ENCODE measurements at places on chromosomes 6 and 20.

- H3K4me1 ChIP-seq: no peaks in the 10 kb centered on the region
- H3K27ac ChIP-seq: no peak overlapping the region
- H3K36me3 ChIP-seq: no peaks in the 10 kb centered on the region
- no peak for DNase-seq
These were observed 27.7 kb downstream of the ME1 start for GRCh38 chr6:83403191-83403590.

GRCh38 chr6:35719830-35720733 is 16.8 kb upstream of the ARMC12 start:
- no peaks in the 10 kb centered on the region for H3K36me3 ChIP-seq
- H3K4me1 ChIP-seq: peaks cover 55% of the 10 kb centered on the region
- no peak for DNase-seq
- H3K27me3 ChIP-seq: no peaks in the 10 kb centered on the region
- H3K4me3 ChIP-seq: no peak overlapping the region

DNA sequence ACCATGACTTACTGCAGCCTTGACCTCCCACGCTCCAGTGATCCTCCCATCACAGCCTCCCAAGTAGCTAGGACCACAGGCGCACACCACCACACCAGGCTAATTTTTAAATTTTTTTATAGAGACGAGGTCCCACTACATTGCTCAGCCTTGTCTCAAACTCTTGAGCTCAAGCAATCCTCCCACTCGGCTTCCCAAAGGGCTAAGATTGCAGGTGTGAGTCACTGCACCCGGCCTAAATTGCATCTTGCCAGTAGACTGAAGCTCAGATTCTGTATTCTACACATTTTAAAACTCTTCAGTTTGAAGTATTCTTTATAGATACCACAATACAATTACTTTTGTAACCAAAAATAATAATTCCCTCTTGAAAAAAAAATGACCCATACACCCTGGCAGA is 11.4 kb downstream of the NUDT3 start:
- no peak overlapping the region for H3K4me3 ChIP-seq
- no peaks in the 10 kb centered on the region for H3K4me1 ChIP-seq
- no peaks in the 10 kb centered on the region for H3K36me3 ChIP-seq

GRCh38 chr6:10843554-10843953 is 5.2 kb upstream of the MAK start:
- no peak overlapping the region for H3K4me3 ChIP-seq
- H3K27ac ChIP-seq: no peak overlapping the region
- H3K36me3 ChIP-seq: no peaks in the 10 kb centered on the region
- no peaks in the 10 kb centered on the region for H3K4me1 ChIP-seq
- DNase-seq: no peak

DNA sequence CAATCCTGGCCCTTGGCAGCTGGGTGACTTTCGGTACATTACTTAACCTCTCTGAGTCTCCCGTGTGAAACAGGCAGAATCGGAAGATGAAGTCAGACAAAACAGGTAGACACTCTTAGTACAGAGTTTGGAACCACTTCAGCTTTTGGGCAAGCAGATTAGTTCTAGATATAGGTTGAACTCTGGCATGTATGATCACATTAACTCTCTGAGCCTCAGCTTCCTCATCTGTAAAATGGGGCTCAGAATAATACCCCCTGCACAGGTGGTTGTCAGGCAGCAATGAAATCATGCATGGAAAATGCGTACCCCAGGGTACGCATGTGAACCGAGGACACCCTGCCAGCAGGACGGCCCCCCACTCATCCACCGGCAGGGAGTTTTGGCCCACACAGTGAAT is 87.7 kb downstream of the KCNB1 start:
- H3K27me3 ChIP-seq: no peaks in the 10 kb centered on the region
- H3K36me3 ChIP-seq: no peaks in the 10 kb centered on the region
- no peak for DNase-seq
- peak overlapping the region; percentile 2 for H3K27ac ChIP-seq
- no peak overlapping the region for H3K4me3 ChIP-seq

DNA sequence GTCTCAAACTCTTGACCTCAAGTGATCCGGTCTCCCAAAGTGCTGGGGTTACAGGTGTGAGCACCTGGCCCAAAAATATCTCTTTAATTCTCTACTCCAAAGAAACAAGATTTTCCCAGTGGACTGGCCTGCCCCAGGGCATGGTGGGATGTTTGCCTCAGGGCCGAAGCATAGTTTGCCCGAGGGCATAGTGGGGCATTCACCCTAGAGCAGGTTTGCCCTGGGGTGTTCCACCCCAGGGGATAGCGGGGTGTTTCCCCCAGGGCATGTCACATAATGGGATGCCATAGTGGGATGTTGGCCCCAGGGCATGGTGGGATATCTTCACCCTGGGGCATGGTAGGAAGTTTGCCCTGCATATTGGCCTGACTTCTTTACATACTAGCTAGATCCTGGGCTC is 97.2 kb downstream of the VEGFA start:
- H3K36me3 ChIP-seq: no peaks in the 10 kb centered on the region
- no peaks in the 10 kb centered on the region for H3K27me3 ChIP-seq
- no peak overlapping the region for H3K27ac ChIP-seq
- no peaks in the 10 kb centered on the region for H3K4me1 ChIP-seq

DNA sequence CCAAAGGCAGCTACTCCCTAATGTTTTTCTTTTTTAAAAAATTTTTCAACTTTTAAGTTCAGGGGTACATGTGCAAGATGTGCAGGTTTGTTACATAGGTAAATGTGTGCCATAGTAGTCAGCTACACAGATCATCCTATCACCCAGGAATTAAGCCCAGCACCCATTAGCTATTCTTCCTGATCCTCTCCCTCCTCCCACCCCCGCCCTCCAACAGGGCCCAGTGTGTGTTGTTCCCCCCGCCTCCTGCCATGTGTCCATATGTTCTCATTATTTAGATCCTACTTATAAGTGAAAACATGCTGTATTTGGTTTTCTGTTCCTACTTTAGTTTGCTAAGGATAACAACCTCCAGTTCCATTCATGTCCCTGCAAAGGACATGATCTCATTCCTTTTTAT is 12.4 kb downstream of the TRIM15 start:
- no peak overlapping the region for H3K4me3 ChIP-seq
- H3K4me1 ChIP-seq: no peaks in the 10 kb centered on the region
- H3K36me3 ChIP-seq: no peaks in the 10 kb centered on the region
- H3K27me3 ChIP-seq: no peaks in the 10 kb centered on the region
- DNase-seq: no peak

DNA sequence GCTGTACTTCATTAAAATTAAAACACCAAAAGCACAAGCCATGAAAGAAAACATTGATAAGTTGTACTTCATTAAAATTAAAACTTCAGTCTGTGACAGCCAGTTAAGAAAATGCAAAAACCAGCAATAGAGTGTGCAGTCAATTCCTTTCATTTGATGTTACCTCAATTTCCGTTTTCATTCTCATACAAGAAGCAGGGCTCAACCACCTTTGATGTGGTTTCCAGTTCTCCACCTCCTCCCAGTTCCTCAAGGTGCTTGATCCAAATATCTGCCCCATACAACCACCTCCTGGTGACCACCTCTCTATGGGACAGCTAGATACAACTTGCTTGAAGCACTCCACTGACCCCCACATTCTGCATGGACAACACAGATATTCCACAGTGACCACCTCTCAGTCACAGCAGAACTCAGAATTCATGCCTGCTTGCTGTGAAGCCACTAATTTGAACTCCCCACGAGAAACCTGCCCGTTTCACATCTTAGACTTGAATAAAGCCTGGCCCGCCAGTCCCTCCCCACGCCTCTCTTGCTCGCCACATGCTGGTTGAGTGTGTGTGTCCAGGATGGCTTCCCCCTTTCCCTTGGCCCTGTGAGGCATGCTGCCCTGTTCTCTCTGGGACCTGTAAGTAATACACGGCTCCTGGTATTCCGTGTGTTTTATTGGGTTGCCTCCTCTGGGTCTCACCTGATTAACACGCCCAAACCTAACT is 66.1 kb downstream of the FAM50B start:
- H3K27ac ChIP-seq: no peak overlapping the region
- H3K27me3 ChIP-seq: no peaks in the 10 kb centered on the region
- H3K36me3 ChIP-seq: no peaks in the 10 kb centered on the region

DNA sequence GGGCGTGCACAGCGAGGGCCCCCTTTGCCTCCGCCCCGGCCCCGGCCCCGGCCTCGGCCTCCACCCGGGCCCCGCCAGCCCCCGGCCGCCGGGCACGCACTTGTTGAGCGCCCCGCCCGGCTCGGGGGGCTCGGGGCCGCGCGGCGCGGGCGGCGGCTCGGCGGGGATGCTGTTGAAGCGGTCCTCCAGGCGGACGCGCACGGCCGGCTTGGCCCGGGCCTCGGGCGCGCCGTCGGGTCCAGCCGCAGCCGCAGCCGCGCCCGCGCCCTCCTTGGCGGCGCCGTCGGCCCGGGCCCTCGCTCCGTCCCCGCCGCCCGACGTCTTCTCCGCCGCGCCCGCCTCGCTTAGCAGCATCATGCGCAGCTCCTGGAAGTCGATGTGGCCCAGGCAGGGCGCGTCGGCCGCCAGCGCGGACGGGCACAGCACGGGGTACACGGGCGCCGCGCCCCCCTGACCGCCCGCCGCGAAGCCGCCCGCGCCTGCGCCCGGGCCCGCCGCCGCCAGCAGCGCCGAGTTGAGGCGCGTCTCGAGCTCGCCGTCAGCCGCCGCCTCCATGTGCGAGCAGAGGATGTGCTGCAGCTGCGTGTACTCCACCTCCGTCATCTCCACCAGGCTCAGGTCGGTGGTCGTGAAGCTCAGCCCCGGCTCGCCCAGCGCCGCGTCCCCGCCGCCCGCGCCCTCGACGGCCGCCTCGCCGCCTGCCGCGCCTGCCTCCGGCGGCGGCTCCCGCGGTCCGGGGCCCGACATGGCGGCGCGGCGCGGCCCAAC is 514 bp downstream of the TCFL5 start:
- no peaks in the 10 kb centered on the region for H3K27me3 ChIP-seq
- H3K4me1 ChIP-seq: peaks cover 3% of the 10 kb centered on the region
- no peak overlapping the region for H3K27ac ChIP-seq

GRCh38 chr6:92023410-92023966 is 1395.9 kb downstream of the EPHA7 start:
- H3K27me3 ChIP-seq: no peaks in the 10 kb centered on the region
- H3K4me1 ChIP-seq: no peaks in the 10 kb centered on the region
- no peaks in the 10 kb centered on the region for H3K36me3 ChIP-seq
- no peak for DNase-seq

DNA sequence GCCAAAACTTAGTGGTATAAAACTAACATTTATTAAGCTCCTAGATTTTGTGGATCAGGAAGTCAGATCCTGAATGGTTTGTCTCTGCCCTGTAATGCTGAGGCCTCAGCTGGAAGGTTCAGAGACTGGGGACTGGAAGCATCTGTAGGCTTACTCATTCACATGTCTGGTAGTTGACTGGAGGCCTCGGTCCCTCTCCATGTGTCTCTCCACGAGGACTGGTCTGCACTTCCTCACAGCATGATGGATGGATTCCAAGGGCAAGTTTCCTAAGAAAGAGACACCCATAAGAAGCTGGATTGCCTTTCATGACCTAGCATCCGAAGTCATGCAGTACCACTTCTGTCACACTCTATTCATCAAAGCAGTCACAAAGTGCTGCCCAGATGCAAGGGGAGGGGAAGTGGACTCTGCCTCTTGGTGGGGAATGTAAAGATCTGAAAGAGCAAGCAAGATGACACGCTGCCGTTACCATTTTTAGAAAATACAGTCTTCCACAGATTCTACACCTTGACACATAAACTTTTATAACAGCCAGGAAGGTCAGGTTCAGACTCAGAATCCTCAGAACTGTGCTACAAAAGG is 17.2 kb upstream of the MDGA1 start:
- no peak overlapping the region for H3K4me3 ChIP-seq
- H3K4me1 ChIP-seq: no peaks in the 10 kb centered on the region
- DNase-seq: no peak
- no peak overlapping the region for H3K27ac ChIP-seq

- no peak overlapping the region for H3K27ac ChIP-seq
- DNase-seq: no peak
- no peak overlapping the region for H3K4me3 ChIP-seq
- H3K4me1 ChIP-seq: no peaks in the 10 kb centered on the region
- no peaks in the 10 kb centered on the region for H3K27me3 ChIP-seq
- no peaks in the 10 kb centered on the region for H3K36me3 ChIP-seq
These were observed 386.0 kb upstream of the ARID1B start for GRCh38 chr6:156391061-156391672.

GRCh38 chr6:166627033-166627874 is at the start of gene RPS6KA2:
Gene RPS6KA2 (minus strand): TSS chr6:166627251. CDS start chr6:166627019, 232 bp downstream.
- peaks cover 9% of the 10 kb centered on the region for H3K4me1 ChIP-seq
- no peaks in the 10 kb centered on the region for H3K36me3 ChIP-seq
- DNase-seq: peak; percentile 100
- no peaks in the 10 kb centered on the region for H3K27me3 ChIP-seq
- peak within 1 kb of the TSS; percentile 81 for H3K4me3 ChIP-seq
- peak within 1 kb of the TSS; percentile 85 for H3K27ac ChIP-seq

- no peak overlapping the region for H3K4me3 ChIP-seq
- no peaks in the 10 kb centered on the region for H3K36me3 ChIP-seq
- H3K27ac ChIP-seq: no peak overlapping the region
- no peak for DNase-seq
These were observed 24.6 kb downstream of the VSTM2L start for GRCh38 chr20:37927410-37928095.

DNA sequence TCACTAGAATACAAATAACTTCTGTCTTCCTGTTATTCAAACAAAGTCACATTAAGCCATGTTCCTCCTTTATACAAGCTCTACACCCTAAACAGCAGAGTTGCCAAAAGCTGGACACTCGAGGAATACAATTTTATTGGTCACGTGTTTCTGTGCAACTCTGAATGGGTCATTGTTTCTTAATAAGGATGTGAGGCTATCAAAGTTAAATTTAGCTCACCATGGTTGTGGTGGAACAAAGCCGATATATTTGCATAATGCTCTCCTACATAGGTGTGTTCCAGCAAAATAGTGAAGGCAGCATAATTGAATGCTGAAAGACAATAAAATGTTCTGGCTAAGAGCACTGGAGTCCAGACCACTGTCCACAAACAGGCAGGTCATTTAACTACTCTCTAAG is 36.9 kb upstream of the CD2AP start:
- no peaks in the 10 kb centered on the region for H3K27me3 ChIP-seq
- H3K4me1 ChIP-seq: no peaks in the 10 kb centered on the region
- DNase-seq: peak; percentile 76
- no peak overlapping the region for H3K4me3 ChIP-seq
- peak overlapping the region; percentile 45 for H3K27ac ChIP-seq

DNA sequence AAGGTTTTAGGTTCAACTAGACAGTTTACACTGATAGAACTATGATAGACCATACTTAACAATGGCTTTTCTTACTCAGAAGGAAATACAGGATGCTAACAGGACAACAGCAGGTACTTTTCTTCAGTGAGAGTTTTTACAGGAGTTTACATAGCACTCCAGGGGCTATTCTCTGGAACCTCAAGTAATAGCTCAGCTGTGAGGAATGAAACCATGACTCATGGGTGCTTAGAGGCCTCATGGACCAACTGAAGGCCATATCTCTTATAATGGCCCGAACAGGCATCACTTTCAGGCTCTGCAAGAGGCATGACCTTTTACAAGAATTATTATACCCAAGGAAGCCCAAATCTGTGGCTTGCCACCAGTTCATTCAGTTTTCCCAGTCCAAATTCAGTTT is 31.8 kb downstream of the TREML1 start:
- no peak for DNase-seq
- H3K4me3 ChIP-seq: no peak overlapping the region
- no peaks in the 10 kb centered on the region for H3K27me3 ChIP-seq

GRCh38 chr6:72031471-72031870 is 145.1 kb downstream of the RIMS1 start:
- no peaks in the 10 kb centered on the region for H3K27me3 ChIP-seq
- no peaks in the 10 kb centered on the region for H3K4me1 ChIP-seq
- H3K4me3 ChIP-seq: no peak overlapping the region
- DNase-seq: no peak

- no peak overlapping the region for H3K4me3 ChIP-seq
- H3K4me1 ChIP-seq: no peaks in the 10 kb centered on the region
- DNase-seq: peak; percentile 30
- no peak overlapping the region for H3K27ac ChIP-seq
- no peaks in the 10 kb centered on the region for H3K36me3 ChIP-seq
These were observed 76.4 kb upstream of the RNF24 start for GRCh38 chr20:4091490-4092479.
